ENCODE measurements at places on chromosomes 11 and 22.

DNA sequence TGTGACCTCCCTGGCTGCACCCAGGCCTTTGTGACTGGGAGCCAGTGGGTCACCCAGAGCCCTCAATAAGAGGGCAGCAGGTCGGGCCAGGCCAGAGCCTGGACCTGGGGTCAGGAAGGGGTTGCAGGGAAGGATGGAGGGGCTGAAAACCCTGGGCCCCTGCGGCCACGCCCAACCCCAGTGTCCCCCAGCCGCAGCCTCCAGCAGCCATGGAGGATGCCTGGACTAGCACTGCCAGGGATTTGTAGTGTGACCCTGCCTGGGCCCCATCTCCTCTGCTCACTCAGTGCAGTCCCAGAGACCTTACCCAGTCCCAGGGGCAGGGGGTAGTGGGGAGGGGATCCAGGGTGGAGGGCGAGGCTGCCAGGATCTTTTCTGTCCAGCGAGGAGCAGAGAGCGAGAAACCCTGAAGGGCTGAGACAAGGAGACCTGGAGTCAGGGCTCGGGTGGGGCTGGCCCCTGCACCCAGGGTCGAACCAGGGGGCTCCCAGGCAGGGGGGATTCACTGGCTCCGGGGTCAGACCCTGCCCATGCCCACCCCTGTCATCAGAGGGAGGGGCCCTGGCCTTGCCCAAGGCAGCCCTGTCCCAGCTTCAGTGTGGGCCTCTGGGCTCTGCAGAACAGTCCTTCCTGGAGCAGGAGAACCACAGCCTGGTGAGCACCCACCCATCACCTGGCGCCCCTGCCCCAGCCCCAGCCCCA is 187.5 kb downstream of the IGLL1 start:
- DNase-seq = no peak

GRCh38 chr22:32810555-32811133 is 9.1 kb downstream of the TIMP3 start:
- no peak for DNase-seq

GRCh38 chr22:37451218-37451617 is 23.9 kb upstream of the ELFN2 start:
- no peak for DNase-seq

- DNase-seq = no peak
Observed at GRCh38 chr11:39772525-39773137, 1686.8 kb downstream of the LRRC4C start.

- DNase-seq = no peak
Observed at GRCh38 chr11:18171377-18172000, 1.1 kb upstream of the MRGPRX4 start.

GRCh38 chr22:20091690-20092476 is 11.8 kb downstream of the DGCR8 start:
- DNase-seq = no peak

GRCh38 chr11:119147604-119148333 is 1.1 kb upstream of the ABCG4 start:
- no peak for DNase-seq

GRCh38 chr11:33721426-33721825 is 14.8 kb downstream of the CD59 start:
- DNase-seq = no peak

GRCh38 chr11:85758026-85758425 is 52.9 kb downstream of the SYTL2 start:
- no peak for DNase-seq

DNA sequence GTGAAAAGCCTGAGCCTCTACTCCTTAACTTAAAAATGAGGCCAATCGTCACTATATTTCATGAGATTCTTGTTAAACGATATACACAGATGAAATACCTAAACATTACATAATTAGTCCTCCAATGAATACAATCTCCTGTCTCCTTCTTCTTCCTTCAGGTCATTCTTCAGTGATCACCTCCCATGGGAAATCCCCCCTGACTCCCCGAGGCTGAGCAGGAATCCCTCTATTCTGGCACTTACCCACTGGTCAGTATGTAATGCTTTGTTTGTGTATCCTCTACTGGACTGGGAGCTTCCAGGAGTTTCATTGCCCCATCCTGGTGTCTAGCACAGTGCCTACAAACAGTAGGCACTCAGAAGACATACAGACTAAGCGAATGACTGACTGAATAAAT is 52.3 kb downstream of the RAB38 start:
- DNase-seq = no peak

DNA sequence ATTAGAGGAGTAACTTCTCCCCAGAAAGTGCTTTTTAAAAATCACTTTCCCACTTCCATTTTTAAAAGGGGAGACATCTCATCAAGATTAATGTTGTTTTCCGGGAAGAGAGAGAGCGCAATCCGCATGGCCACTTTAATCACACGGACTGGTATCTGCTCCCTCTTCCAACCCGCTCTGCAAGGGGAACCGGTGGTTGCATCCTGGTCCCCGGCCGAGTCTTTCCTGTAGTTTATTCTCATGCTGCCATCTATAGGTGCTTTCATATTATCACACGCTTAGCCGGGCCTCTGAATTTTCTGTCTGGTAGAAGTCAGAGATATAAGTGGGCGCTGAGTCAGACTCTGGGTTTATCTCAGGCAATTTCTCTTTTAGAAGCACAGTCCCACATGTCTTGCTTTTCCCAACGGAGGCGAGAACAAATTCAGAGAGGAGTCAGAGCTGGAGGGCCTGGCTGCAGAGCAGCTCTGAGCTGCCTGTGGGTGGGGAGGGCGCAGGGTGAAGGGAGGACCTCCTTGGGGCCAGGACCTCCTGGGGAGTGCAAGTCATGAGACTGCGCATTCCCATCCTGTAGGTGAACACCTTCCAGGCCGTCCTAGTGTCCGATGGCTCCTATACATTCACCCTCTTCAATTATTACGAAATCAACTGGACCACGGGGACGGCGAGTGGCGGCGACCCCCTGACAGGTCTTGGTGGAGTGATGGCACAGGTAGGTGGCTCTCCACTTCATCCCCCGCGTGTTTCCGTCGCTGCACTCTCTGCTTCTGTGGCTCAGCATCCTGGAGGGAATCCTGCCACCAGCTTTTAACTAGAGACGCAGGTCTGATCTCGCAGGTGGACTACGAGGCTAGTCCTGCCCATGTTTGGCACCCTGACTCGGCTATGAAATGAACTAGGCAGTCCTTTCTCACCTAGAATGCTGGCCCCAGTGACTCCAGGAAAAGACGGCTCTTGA is 11.7 kb downstream of the TECTA start:
- DNase-seq = no peak

GRCh38 chr11:103043826-103044678 is 47.9 kb downstream of the DCUN1D5 start:
- DNase-seq = no peak

DNA sequence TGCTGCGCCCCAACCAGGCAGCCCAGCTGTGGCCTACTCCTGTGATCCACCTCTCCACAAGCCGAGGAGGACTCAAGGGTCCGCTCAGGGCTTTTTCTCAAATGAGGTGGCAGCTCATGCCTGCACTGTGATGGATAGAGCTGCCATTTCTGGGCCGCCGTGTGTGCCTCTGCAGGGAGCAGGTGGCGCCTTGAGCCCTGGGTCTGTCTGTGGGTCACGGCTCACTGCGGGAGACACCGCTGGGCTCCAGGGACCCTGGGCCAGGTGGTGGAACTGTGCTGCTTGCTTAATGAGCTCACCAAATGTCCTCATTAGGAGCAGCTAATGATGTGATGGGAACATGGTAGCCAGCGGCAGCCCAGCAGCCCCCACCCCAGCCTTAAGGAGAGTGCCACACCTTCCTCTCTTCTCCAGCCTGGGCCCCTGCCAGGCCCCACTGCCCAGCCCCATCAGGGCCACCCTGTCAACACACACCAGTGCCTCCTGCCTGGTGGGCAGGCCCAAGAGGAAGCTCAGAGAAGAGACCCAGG is 50.8 kb downstream of the DHCR7 start:
- no peak for DNase-seq

GRCh38 chr11:27357250-27357649 is 5.8 kb downstream of the CCDC34 start:
- DNase-seq = no peak

DNA sequence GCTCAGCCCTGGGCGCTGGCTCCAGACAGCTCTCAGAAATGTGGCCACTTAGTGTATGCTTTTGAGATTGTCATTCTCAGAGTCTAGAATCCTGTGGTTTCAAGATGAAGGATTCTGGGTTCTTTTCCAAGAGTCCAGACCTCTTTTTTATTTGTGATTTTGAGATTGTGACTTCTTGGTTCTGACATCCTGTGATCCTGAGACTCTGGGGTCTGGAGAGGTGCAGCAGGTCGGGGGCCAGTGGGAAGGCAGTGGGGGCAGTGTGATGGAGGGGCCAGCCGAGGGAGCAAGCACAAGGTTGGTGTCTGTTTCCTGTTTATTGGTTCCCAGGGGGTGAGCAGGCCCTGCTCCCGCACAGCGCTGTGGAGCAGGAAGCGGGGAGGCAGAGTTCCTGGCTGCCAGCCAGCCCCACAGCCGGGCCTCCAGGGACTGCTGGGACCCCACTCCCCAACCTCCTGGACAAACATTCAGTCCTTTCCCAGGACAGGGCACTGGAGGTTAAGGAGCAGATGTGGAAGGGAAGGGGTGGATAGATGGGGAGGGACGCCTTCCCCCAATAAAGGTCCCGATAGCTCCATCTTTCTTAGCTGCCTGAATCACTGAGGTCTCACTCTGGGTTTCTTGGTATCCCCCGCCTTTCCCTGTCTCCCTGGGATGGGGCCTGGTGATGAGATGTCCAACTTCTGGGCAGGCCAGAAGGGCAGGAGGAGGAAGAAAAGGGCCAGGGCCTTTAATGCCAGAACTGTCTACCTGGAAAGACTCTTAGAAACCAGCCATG is 13.7 kb downstream of the ARHGEF17 start:
- DNase-seq = no peak

GRCh38 chr11:20839231-20839630 is 169.8 kb downstream of the NELL1 start:
- DNase-seq = no peak

DNA sequence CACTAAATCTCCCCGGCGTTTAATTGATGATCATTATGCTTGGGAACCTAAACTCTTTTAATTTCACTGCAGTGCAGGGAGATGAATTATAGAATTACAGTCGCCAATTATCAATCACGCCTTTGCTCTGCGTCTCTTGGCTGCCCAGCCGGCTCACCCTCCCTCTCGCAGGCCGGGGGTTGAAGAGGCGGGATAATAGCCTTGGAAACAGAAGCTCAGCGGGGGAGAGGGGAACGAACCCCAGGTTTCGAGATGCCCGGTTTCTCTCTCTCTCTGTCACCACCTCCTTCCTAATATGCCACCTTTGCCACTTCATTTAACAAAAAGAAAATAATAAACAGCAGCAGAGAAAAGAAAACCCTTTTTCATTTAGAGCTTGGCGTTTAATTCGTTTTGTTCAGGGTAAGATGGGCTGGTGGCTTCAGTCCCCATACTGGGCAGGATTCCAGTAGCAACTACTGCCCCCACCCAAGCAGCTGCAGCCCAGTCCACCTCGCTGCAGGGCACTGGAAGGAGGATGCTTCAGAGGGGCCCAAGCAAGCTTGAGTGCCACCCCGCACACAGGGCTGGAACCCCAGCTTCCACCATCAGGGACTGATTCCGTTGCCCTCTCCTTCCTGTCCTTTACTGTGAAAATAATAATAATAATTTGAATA is 271.7 kb downstream of the BUD13 start:
- no peak for DNase-seq
